ENCODE measurements at places on chromosomes 6 and 20.

- no peak for DNase-seq
These were observed 473.7 kb upstream of the JARID2 start for GRCh38 chr6:14772188-14772587.

DNA sequence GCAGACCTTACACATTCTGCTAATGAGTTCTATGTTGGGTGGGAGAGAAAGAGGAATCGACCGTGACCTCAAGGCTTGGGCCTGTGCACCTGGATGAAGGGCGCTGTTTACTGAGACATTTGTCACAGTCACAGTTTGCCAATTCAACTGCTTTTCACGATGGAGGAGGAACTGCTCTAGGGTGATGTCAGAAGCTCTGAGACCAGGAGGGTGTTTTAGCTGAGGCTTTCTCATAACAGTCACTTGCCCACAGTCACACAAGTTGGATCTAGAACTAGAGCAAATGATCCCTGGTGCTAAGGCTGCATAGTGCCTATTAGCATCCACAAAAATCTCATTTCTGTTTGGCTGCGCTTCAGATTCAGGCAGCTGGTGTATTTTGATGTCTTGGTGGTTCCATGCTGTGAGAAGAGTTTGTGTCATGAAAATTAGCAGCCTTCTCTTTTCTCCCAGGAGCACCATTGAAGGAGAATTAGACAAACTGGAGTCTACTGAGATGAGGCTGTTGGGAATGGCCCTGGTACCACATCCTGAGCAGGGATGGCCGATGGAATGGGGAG lies 83.3 kb upstream of the TGM3 start:
- no peak for DNase-seq

DNA sequence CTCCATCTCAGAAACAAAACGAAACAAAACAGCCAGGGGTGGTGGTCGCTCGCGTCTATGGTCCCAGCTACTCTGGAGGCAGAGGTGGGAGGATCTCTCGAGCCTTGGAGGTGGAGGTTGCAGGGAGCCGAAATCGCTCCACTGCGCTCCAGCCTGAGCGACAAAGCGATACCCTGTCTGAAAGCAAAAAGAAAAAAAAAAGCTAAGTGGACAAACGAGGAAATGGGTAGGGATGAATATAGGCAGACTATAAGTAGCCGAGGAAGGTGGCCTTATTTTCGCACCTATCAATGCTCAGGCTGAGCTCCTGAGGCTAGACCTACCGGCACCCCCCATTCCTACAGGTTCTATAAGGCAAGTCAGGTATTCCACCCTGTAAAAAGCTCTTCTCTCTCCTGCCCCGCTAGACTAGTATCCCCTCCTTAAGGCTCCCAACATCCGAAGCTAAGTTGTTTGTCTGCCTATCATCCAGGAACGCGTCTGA lies 650 bp upstream of the CASP8AP2 start:
- peak; percentile 33 for DNase-seq

- no peak for DNase-seq
These were observed 1.9 kb downstream of the SSTR4 start for GRCh38 chr20:23037017-23037481.

GRCh38 chr20:658731-659291 lies 5.8 kb upstream of the SRXN1 start:
- DNase-seq, result no peak

DNA sequence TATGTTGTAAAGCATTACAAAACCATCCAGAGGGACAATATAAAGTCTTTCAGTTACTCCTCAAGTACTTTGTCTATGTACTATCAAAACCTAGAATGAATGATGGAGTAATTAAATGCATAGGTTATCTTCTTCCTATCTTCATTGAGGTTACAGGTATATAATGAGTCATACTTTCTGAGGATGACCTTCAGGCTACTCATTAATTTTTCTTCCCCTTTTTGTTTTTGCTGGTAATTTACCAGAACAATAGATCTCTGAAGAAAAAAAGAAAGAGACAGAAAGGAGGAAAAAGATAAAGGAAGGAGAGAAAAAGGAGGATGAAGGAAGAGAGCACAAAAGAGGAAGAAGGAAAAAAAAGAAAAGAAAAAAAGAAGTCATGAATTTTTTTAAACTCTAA lies 398.4 kb downstream of the TBC1D32 start:
- DNase-seq, result no peak

GRCh38 chr6:165842281-165842936 lies 179.4 kb upstream of the PDE10A start:
- no peak for DNase-seq

DNA sequence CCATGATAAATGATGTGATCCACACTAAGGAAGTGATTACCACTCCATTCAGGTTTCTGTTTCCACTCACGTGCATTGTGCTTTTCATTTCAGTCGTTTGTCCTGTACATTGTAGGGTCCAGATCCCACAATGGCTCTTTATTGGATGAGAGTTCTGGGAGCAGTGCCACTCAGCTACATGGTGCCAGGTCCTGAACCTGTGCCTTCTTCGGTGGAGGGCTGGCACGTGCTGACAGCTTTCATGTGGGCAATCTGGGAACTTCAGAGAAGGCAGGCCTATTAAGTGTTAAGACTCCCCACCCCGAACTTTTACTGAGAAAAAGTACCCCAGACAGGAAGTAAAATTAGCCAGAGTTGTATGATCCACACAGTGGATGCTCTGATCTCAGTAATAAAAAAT lies 255.0 kb downstream of the ESR1 start:
- DNase-seq, result no peak

- DNase-seq, result peak; percentile 16
These were observed 20.2 kb downstream of the GMEB2 start for GRCh38 chr20:63606686-63607085.

DNA sequence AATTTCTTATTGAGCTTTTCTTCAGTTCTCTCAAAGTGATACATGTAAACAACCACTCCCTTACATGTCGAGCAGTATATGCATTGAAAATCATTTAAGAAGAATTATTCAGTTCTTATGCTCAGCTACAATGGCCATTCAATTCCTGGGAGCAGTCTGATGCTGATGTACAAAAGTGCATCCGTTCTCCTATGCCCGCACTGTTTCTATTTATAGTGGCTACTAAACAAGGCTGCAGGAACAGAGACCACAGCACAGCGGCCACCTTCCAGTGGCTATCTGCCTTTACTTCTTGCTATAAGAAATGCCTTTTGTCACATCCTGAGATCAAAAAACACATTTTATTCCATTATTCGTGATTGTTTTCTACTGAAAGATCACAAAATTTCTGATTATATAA lies 82.2 kb downstream of the FHL5 start:
- DNase-seq, result no peak

DNA sequence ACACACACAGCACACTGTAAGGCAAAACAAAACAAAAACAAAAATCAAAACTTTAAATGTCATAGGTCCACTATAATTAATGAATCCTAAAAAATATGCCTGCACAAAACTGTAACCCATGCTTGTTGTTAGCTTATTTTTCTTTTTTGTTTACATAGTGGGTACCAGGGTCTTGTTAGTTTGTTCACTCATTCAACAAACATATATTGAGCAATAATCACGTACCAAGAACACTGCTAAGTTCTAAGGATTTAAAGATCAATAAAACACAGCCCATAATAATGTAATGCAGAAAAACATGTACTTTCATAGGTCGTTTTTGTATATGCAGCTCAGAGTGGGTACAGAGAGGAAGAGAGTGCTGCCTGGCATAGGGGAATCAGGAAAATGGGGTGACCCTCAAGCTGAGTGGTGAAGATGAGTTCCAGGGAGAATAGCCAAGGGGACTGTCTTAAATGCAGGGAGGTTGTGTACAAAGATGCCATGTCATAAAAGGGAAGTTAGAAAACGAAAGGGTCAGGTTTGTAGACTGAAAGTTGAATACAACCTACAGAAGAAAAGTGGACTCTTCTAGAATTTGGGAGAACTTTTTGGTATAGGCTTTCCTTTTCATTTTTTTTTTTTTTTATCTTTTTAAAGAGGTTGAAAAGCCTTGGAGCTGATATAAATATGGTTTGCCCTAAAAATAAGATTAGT lies 113.3 kb upstream of the TBX18 start:
- DNase-seq, result no peak

- DNase-seq, result no peak
These were observed 3.9 kb upstream of the ZBTB9 start for GRCh38 chr6:33450434-33450833.

- peak; percentile 5 for DNase-seq
These were observed 103.2 kb upstream of the BEND6 start for GRCh38 chr6:56851541-56852259.

GRCh38 chr6:49888742-49889431 lies 22.6 kb upstream of the CRISP1 start:
- DNase-seq, result no peak

DNA sequence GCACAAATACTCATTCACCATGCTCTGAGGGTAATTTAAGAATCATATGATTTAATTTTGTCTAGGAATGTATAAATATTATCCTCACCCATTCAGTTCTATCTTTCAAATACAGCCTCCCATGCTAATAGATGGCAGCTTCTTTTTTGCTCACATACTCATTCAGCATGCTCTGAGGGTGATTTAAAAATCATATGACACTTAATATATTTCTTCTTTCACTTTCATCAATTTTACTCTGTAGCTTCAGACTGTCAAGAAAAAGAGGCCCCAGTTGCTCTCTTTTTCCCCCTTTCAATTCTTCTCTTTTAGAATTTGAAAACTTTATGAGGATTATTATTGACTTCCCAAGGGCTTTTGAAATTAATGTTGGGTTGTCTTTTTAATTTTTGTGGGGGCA lies 161.7 kb upstream of the LAMP5 start:
- DNase-seq, result no peak

DNA sequence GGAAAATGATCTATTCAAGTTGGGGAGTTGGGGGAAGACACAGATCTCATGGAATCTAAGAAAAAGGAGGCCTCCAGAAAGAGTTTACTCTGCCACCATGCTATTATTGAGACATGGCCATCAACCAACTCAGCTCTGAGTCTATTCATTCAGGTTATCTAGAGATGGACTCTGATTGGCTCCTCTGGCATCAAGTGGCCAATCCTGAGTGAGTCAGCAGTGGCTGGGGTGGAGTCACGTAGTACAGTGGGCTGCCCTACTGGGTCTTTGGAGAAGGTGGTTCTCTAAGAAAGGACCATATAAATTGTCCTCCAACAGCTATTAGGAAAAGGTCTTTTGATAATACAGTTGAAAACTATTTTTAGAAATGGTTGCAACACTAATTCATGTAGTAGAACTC lies 42.1 kb downstream of the LYRM2 start:
- DNase-seq, result no peak

DNA sequence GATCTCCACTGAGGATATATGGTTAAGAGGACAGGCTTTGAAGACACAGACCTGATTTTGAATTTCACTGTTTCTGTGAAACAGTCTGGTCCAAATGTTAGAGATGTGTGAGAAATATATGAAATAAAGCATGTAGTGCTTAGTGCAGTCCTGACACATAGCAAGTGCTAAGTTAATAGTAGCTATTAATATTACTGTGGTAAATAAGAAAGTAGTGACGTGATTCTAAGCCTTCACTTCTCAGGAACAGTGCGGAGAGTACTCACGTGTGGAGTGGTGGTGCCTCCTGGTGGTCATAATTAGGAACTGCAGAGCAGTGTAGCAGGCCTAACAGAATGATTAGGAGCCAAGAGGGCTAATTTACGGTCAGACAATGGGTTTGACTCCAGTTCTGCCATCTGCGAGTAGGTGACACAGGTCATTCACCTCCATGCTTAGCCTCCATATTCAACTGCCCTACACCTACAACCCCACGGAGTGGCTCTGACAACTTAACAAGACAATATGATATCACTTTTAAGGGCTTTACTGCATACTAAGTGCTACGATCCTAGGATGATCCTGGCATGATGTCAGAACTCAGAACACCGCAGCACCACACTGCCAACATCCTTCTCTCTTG lies 106.2 kb downstream of the JPH2 start:
- DNase-seq, result peak; percentile 45

Data from GDM1 (cell line).